ENCODE measurements at places on chromosomes 12 and 14.

- no peak for DNase-seq
These were observed 12.8 kb downstream of the ADGRD1 start for GRCh38 chr12:130966443-130967030.

DNA sequence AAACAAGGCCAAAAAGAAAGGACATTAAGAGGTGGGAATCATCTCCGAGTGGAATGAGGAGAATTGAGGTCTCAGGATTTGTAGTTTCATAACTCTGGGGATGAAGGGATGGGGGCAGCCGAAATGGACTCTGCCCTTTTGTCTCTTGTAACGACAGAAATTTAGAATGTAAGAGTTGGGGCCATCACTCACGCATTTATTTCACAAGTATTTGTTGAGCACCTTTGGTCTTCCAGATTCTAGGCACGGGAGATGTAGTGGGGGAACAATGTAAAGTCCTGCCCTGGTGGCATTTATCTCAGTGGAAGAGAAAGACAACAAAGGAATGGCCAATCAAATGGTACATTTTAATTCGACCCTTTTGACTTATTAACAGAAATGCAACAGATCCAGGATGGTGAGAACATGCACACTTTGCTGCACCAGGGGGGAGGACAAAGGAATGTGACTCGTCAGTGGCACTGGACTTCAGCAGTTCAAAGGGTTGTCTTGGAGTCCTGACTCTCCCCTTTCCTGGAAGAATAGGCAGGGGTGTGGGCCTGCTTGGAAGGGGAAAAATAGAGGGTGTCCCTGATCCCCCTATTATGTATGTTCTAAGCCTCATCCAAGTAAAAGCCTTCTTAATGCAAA is 102.0 kb downstream of the TMEM30B start:
- DNase-seq: no peak

GRCh38 chr14:58426670-58427280 is 556 bp downstream of the TIMM9 start:
- no peak for DNase-seq

DNA sequence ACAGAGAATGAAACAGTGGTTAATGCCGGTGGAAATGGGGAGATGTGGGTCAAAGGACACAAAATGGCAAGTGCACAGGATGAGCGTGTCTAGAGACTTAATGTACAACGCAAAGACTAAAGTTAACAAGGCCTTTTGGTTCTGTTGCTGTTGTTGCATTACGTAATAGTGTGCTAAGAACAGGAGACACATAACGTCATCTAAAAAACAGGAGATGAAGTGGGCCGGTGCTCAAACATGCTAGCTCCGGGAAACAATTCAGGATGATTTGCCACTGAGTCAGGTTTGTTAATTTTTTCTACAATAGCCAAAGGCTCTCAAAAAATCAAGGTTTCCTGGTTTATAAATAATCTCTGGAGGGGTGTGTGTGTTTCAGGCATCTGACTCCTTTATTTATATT is 55.5 kb downstream of the ETV6 start:
- DNase-seq: peak; percentile 73

- peak; percentile 58 for DNase-seq
These were observed 21.8 kb downstream of the MDM1 start for GRCh38 chr12:68310370-68310769.

- no peak for DNase-seq
These were observed 41.9 kb downstream of the TPH2 start for GRCh38 chr12:71980538-71980937.

GRCh38 chr14:50070840-50071548 is 45.4 kb downstream of the VCPKMT start:
- no peak for DNase-seq

GRCh38 chr14:51552768-51553404 is 98.8 kb upstream of the FRMD6 start:
- DNase-seq: no peak

- no peak for DNase-seq
These were observed 11.9 kb upstream of the TCL1A start for GRCh38 chr14:95725685-95726336.

- no peak for DNase-seq
These were observed 126.3 kb upstream of the FGD4 start for GRCh38 chr12:32273063-32273522.

DNA sequence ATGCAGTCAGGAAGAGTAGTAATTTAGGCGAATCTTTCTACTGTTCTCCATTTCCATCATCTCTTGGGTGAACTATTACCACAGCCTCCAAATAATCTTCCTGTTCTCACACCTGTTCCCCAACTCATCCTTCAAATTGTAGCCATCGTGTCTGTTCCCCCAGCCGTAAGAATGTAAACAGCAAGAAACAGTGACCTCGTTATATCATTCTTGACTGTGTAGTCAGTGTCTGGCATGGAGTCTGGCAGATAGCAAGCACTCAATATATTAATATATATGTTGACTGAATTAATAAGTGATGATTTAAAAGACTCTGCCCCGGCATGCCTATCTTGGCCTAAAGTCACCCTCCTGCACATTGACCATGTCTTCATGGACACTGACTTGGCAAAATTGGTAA is 20.3 kb downstream of the PDE6H start:
- no peak for DNase-seq

DNA sequence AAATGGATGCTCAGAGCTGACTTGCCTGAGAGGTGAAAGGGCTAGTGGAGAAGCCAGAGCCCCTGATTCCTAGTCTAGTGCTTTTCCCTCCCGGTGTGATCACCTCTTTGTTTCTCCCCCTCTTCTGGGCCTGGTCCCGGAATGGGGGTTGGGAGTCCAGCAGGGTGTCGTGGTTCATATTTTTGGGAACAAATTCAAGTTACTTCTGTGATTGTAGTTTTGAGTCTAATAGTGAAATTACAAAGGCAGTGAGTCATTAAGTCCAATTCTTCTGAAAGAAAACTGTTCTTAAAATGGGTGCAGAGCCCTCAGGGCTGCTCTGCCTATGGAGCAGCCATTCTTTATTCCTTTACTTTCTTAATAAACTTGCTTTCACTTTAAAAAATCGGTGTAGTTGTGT is 7.6 kb downstream of the SUSD6 start:
- no peak for DNase-seq

- DNase-seq: no peak
These were observed 601.9 kb downstream of the SNAPC1 start for GRCh38 chr14:62364161-62364560.

GRCh38 chr12:74957634-74958033 is 252.0 kb downstream of the KCNC2 start:
- DNase-seq: no peak

GRCh38 chr12:107254258-107254856 is 161.0 kb upstream of the CRY1 start:
- no peak for DNase-seq

GRCh38 chr12:108805136-108805535 is 52.2 kb downstream of the SSH1 start:
- no peak for DNase-seq

DNA sequence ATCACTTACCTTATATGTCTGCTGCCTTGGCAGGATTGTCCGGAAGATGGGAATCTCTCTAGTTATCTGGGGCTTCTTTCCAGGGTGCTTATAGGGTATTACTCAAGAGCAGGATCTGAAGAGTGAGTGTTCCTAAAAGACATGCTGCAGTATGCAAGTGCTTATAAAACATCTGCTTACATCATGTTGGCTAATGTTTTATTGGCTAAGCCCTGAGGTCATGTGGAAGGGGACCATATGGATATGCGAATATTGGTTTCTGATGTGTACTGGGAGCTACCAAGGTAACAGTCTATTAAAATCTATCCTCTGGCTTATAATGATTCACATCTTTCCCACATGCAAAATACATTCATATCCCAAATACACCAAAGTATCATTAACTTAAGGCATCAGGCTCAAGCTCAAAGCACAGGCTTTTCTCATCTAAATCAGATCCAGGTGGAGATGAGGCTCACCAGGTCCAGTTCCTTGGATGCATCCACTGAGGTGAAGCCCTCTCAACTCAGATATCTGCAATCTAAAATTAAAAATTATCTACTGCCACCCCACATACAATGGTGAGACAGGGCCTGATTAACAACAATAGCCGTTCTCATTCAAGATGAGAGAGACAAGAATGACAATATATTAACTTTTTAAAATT is 29.8 kb downstream of the LRRIQ1 start:
- DNase-seq: no peak

DNA sequence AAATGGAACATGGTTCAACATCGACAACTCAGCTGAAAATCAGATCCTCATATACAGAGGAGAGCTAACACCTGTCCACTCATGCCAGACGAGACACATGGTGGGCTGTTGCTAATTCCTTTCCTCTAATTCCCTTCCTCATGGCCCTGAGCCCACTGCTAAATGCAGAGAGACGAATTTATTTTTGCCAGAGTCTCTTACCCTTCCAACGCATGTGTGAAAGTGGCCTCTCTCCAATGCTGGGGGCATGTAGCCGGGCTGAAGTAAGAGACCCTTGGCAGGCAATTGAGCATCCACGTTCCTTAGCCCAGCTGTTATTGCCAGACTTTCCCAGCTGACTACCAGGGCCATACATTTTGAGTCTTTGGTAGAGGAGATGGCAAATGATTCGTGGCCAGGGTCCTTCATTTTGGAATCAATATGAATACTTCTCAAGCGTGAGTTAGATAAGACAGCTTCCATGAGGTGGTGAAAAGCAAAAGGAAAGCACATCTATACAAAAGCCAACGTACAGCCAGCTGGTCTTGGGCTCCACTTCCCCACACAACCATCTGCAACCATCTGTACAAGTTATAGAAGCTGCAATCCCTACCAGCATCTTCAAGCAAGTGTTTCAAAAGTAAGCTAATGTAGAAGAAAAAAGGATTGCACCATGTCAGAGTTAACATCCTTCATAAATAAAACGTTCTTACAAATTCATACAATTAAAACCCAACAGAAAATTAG is 28.6 kb downstream of the CORO1C start:
- no peak for DNase-seq

GRCh38 chr12:124569375-124570148 is 2.1 kb upstream of the NCOR2 start:
- DNase-seq: no peak

DNA sequence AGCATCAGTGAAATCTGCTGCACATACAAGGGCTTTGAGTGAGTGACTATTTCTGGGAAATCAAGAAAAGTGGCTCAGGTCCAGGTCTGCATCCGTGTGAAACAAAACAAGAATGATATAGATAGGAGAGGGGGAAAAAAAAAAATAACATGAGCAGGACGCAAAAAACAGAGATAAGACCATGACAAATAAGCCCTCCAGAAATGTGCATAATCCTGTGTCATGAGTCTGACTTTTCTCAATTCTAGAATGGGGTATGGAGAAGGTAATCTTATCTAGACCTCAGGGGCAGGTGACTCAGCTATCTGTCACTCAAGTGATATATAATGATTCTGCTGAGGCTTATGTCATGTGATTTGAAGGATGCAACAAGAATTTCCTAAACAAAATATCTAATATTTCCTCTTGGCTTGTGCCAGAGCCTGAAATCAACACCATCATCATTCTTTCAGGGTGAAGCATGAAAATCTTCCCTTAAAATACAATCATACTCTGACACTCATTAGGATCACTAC is 250.0 kb downstream of the PHLDA1 start:
- no peak for DNase-seq

GRCh38 chr12:50745861-50746260 is 18.0 kb upstream of the ATF1 start:
- DNase-seq: no peak

GRCh38 chr14:22291406-22291805 is 297.6 kb downstream of the DAD1 start:
- DNase-seq: no peak

DNA sequence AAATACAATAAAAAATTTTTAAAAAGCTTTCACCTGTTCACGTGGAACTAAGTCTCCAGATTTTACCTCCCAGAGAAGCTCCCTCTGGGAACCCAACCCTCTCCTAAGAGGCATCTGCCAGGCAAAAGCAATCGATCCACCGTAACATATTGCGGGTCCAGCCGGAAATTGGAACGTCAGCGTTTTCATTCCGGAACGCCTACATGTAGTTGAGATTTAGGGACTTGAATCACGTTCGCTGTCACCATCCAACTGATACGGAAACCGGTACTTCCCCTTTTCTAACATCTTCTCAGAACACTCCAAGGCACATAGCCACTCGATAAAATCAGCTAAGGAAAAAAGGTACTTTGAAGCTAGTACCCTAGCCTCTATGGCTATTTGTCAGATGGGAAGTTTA is 70.3 kb downstream of the COX16 start:
- DNase-seq: no peak

- no peak for DNase-seq
These were observed 997 bp downstream of the PLEKHG7 start for GRCh38 chr12:92703786-92704185.

DNA sequence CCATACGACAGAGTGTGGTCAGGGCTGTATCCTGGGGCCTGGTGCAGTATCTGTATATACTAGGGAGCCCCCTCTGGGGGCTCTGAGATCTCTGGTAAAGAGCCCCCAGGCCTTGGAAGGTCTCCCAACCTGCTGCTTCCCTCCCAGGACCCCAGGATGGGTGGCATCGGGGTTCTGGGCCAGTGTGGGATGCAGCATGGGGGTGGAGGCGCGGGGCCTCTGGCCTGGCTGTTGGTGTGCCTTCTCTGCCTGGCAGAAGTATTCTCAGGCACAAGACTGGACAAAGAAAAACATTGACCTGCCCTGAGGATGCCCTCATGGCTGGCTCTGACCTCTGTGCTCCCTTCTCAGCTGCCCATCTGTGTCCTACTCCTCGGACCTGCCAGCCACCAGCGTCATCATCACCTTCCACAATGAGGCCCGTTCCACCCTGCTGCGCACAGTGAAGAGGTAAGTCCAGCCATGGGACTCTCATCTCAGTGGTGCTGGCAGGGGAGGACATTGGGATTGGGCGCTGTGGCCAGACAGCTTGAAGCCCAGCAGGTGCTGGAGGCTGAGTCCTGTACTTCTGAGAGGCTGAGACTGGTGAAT is 64.5 kb downstream of the GALNT16 start:
- no peak for DNase-seq

GRCh38 chr14:53167602-53168328 is 14.6 kb upstream of the DDHD1 start:
- no peak for DNase-seq

DNA sequence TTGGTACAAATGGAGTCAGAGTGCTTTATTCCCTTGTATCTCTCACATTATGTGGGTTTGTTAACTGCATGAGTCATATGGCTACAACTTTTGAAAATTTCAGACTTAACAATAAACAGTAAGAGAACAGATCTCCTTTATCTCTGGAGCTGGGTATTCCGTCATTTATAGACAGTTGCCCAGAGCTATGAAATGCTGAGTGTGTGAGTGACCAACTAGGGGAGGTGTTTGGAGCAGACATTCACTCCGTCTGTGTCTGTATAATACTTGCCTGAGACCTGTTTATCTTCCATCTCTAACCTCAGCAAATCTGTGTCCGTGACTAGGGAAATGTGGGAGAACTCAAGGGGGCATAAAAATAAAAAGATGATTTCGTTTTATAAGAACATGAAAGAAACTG is 279.9 kb upstream of the FAR2 start:
- DNase-seq: no peak
